Adipose tissue (tissue), 3 donors: ENCODE measurements at places on chromosomes 2 and 18. TPM values are rescaled to one million over a fixed set of nuclear protein-coding genes. Genes with fewer than 3 reads are reported as not detected.

CHAC2 gene
- 1.2 TPM for polyA plus RNA-seq

TTR gene
- polyA plus RNA-seq, result 2.2 TPM

LRRTM4 gene
- 0.01 TPM for polyA plus RNA-seq

XDH gene
- polyA plus RNA-seq, result 0.28 TPM

GALNT14 gene
- 2.1 TPM for polyA plus RNA-seq

MARCHF4 gene
- not detected for polyA plus RNA-seq

NPAS2 gene
- polyA plus RNA-seq, result 15.3 TPM

NGEF gene
- 0.58 TPM for polyA plus RNA-seq

TXNDC2 gene
- not detected for polyA plus RNA-seq

FNDC4 gene
- polyA plus RNA-seq, result 53.5 TPM

DYNAP gene
- polyA plus RNA-seq, result not detected

CBLN2 gene
- not detected for polyA plus RNA-seq

WDR54 gene
- 7.2 TPM for polyA plus RNA-seq

TNFAIP6 gene
- 0.38 TPM for polyA plus RNA-seq

PLCD4 gene
- polyA plus RNA-seq, result 0.68 TPM

KYNU gene
- polyA plus RNA-seq, result 7.8 TPM

ASPRV1 gene
- 1.2 TPM for polyA plus RNA-seq

ANKRD30B gene
- polyA plus RNA-seq, result 0.06 TPM

GCG gene
- polyA plus RNA-seq, result not detected

DPP10 gene
- polyA plus RNA-seq, result 2.0 TPM

PROKR1 gene
- polyA plus RNA-seq, result 0.02 TPM

RFX8 gene
- polyA plus RNA-seq, result 0.06 TPM

SLC40A1 gene
- polyA plus RNA-seq, result 14.9 TPM
